ENCODE measurements at places on chromosomes 3 and 15.

DNA sequence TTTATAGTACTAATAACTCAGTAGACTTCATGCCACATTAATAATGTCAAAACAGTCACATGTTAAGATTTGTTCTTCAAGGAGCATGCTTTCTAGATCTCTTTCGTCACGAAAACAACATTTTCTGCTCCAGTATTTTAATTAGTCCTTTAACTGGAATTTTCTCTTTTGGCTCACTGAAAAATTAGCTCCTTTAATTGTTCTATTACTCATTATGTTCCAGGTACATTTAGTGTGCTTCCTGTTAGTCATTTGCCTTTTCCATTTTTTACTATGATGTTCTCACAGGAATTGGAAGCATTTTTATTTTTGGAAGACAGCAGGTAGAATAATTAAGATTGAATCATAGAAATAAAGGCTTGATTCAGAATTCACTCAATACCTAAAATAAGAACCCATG, 111.2 kb downstream of the SLC9A9 start:
- no peak for DNase-seq

GRCh38 chr3:13053893-13054292, 19.3 kb downstream of the IQSEC1 start:
- no peak for DNase-seq

DNA sequence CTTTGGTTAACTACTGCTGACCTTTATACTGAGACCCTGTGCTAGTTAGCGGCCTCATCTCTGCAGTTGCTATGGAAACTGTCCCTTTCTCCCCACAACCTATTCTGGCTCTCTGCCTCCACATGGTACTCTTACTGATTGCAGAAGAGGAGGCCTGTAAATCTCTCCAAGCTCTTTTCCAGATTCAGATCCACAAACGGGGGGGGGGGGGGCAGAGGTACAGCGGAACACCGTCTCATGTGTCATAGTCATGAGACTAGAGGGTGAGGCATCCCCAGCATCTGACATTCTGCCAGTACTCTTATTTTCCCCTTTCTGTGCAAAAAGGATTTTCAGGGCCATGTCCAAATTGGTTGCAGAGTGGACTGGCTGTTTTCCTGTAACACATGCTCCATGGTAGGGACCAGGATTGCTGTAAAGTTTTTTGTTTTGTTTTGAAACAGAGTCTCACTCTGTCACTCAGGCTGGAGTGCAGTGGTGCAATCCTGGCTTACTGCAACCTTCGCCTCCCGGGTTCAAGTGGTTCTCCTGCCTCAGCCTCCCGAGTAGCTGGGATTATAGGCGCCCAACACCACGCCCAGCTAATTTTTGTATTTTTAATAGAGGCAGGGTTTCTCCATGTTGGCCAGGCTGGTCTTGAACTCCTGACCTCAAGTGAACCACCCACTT, 8.3 kb upstream of the MAP1A start:
- no peak for DNase-seq

DNA sequence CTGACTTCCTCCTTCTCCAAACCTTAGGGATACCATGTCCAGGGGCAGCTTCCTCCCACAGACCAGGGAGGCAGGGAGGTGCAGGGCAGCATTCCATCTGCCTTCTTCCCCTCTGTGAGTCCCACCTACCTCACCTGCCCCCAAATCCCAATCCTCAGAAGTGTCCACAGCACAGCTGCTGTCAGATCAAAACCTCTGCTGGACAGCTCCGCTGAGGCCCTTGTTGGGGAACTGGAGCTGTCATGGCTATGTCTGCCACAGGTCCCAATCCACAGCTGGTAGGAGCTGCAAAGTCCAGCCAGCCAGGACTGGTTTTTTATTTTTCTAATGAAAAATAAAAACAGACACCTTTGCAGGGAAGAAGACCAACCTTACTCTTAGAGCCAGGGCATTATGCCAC, 40.7 kb upstream of the TBC1D21 start:
- no peak for DNase-seq

GRCh38 chr3:13042715-13043271, 30.4 kb downstream of the IQSEC1 start:
- DNase-seq: no peak

DNA sequence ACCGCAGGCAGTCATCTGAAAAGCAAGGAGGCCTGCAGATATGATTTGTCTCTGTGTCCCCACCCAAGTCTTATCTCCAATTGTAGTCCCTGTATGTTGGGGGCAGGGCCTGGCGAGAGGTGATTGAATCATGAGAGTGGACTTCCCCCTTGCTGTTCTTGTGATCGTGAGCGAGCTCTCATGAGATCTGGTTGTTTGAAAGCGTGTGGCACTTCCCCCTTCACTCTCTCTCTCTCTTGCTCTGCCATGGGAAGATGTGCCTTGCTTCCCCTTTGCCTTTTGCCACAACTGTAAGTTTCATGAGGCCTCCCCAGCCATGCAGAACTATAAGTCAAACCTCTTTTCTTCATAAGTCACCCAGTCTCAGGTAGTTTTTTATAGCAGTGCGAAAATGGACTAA, 83.3 kb downstream of the TMCO5A start:
- no peak for DNase-seq

DNA sequence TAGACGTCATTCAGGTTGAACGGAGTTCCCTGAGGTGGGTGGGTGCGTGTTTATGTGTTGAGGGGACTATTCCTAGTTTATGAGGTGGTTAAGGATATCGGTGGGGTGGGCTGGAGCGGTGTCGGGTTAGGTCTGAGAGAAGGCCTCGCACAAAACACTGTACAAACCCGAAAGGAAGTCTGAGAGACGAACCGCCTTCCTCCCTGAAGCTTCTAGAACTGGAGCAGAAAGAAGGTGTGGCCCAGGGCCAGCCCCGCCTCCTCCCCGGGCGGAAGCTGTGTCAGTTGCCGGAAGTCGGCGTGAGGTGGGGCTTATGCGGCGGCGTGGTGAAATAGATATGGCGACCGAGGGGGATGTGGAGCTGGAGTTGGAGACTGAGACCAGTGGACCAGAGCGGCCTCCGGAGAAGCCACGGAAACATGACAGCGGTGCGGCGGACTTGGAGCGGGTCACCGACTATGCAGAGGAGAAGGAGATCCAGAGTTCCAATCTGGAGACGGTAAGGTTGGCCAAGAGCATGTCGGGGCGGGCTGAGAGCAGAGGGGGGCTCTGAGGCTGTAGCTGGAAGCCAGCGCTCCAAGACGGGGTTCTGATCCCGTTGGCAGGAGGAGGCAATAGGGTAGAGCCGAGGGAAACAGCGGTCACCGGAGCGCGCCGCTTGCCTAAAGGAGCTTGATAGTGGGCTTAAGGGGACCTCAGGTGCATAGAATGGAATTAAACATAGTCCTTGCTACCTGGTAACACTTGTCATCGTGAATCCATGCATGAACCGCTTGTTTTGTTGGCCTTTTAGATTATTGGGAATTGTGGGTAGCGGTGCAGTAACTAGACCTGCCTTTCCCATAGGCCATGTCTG, at the start of gene HYPK:
Gene HYPK, plus strand, starts transcription at position 314 of the 856 bp plus-strand sequence. Its CDS starts 24 bp downstream, at position 338.
- peak; percentile 90 for DNase-seq

DNA sequence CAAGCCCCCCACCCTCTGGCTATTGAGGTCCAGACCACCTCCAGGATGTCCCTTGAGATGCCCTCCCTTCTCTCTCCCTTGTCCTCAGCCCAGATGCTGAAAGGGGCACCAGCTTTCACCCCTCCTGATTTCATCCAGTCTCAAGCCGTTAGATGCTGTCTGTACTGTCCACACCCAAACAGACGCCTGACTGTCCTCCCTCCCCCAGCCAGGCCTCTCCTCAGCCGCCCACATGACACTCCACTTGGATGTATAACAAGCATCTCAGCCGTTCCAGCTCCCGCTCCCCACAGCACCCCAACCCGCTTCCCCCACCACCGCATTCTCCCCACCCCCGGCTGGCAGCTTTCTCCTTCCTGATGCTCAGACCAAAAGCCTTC, 25.0 kb upstream of the CYP11A1 start:
- DNase-seq: no peak

- peak; percentile 93 for DNase-seq
Measured at GRCh38 chr3:30162579-30162978, 443.8 kb upstream of the TGFBR2 start.

DNA sequence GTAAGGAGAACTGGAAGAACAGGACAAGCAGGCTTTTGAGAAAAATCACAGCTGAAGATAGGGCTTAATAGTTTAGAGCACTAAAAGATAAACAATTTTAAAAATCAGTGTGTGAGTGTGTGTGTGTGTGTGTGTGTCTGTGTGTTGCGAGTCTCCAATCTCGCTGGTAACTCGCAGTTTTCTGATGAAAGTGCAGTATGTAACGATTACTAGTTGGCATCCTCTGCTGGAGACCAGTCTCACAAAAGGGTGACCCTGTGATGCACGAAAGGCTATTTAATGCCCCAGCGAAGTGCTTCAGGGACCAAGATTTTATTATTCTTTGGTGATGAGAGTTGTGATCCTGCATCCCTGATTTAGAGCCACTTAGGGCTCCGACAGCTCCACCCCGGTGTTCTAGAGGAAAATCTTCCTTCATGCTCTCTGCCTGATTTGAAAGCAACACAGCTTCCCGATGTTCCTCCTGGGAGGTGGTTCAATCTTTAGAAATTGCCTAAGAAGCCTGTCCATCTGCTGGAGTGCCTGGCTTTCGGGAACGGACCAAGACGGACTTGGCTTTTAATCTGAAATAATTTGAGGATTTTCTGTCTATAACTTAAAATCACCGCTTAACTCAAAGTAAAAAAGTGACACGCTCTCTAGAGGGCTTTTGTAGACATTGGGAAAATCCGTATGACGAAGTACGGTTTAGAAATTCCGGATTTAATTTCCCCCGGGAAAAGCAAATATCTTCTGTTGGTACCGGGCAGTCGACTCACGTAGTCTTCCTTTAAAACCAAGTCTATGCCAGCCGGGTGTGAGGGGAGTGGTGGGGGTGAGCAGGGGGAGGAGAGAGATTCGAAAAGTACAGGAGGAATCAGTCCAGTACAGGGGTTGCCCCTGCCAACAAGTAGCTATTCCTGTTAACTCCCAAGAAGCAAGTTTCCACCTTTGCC, 1.1 kb upstream of the ALCAM start:
- no peak for DNase-seq

DNA sequence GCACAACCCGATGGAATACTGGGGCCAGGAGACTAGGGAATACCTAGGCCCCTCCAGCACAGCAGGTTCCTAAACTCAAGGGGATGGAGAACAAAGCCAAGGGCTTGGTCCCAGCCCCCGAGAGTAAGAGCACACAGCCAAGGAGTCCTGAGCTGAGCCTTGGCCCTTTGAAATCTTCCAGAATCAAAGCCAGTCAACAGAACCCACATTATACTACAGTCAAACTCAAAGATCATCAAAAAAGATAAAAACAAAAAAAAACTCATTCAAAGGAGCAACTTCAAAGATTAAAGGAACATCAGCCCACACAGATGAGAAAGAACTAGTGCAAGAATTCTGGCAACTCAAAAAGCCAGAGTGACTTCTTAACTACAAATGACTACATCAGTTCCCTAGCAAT, 217.0 kb downstream of the ISL2 start:
- no peak for DNase-seq
